Amniotic epithelial cell (primary cell): ENCODE measurements at places on chromosomes 7 and 10.

DNA sequence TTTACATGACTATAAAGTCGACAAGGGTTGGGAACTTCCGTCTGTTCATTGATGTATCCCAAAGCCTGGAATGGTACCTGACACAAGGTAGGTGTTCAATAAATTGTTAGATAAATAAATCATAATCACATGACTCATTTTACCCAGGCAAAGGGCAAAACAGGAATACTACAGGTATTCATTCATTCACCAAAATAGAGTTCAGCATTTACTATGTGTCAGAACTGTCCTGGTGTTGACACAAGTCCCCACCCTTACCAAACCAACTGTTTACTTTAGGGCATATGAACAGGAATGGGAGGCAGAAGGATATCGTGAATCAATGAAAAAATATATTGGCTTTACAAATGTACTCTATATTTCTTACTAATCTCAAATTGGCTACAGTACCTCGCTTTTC, 666 bp upstream of the YAE1 start:
- no peak for DNase-seq

DNA sequence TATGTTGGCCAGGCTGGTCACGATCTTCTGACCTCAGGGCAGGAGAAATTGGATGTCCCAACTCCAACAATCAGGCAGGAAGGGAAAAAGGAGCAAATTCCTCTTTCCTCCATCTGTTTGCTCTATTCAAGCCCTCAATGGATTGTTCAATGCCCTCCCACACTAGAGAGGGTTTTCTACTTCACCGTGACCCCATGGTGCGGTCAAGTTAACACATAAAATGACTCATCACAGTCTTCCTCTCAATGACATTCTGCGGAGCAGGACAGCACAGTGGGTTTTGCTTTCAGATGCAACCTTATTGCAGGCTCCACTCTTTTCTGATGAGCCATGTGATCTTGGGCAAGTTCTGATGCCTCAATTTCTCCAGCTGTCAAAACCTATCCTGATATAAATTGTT, 364.9 kb downstream of the ANKRD30A start:
- no peak for DNase-seq

DNA sequence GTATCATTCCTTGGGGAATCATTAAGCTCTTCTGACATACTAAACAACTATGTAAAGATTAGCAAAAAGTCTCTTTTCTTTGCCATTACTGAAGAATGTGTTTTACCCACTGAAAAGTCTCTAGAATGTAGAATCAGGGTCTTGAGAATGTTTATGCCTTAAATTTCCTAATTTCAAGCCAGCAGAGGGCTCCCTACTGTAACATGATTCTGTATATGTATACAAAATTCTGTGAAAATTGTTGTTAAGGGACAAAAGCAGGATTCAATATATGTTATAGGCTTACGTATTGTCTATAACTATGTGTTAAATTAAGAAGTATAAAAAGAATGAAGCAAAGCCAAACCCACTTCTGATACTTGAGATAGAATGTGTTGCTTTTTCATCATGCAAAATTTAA, 296.9 kb upstream of the DGKB start:
- peak; percentile 11 for DNase-seq

DNA sequence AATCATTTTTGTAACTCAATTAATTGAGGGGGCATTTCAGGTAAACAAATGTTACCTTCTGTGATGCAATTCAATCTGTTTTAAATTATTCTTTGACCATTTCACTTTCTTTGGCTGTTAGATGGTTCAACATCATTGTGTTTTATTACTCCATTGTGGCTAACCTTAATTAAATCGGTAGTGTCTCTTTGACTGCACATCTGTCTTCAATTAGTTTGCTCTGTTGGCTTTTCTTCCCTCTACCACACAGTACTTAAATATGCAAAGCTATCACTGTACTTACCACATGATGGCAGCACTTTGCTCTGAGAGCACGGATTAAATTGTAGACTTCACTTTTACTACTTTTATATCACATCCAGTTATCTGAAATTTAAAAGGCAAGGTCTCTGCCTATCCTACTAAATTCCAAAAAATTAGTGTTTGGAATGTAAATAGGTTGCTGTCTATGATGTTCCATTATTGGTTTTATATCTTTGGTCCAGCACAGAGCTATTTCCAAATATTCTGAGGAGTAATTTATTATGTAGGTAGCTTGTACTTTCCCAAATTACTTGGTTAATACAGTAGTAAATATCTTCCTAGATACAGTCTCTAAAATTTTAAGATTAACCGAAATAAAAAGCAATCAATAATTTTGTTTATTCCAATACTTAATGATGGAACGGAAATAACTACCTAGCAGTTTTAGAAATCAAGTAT, 352.0 kb downstream of the PCLO start:
- peak; percentile 50 for DNase-seq

GRCh38 chr10:30834153-30834552, 197.5 kb downstream of the ZNF438 start:
- DNase-seq = no peak

- DNase-seq = no peak
Observed at GRCh38 chr10:102605712-102606111, 38.6 kb upstream of the TRIM8 start.

GRCh38 chr10:130340816-130341215, 204.6 kb downstream of the GLRX3 start:
- no peak for DNase-seq

DNA sequence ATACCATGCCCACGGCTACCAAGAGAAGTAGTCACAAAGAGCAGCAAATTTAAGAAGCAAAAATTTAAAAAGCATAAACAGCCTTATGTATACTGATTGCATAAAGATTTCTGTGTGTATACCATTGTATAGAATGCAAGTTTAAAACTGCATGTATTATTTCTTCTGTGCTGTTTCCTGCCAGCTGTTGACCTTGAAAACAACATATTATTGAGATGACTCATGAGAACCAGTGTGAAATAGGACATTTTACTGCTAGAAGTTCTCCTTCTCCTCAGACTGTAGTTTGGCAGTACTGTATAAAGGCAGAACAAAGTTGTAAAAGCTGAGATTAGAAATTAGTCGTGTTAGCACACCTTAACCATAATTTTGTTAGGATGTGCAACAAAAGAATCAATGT, 42.3 kb upstream of the SGCE start:
- peak; percentile 86 for DNase-seq

- DNase-seq = no peak
Observed at GRCh38 chr10:77172086-77172485, 465.5 kb downstream of the KCNMA1 start.

GRCh38 chr7:13748998-13749397, 240.5 kb downstream of the ETV1 start:
- no peak for DNase-seq

- DNase-seq = no peak
Observed at GRCh38 chr7:143514487-143514886, 36.8 kb downstream of the TAS2R41 start.

GRCh38 chr7:90551036-90551435, 45.1 kb upstream of the CDK14 start:
- DNase-seq = no peak

GRCh38 chr10:109920016-109920415, 3.3 kb downstream of the XPNPEP1 start:
- DNase-seq = no peak

- DNase-seq = peak; percentile 73
Observed at GRCh38 chr10:4662576-4663161, 163.3 kb upstream of the AKR1E2 start.

DNA sequence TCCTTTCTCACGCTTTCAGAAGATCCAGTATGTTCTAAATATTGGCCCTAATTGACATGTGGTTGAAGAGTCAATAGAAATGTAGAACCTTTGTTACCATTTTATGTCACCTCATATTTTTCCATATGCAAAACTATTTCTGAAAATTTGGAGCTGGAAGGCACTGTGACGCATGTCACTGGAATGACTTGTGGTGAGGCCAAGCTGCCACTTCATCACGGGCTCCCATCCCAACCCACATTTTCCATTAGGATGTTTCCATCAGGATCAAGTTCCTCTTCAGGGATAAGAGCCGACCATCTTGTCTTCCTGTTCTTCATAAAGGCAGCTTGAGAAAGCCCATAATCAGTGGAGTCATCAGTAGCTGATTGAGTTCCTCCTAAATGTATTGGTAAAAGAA, 1241.7 kb downstream of the GATA3 start:
- DNase-seq = no peak

DNA sequence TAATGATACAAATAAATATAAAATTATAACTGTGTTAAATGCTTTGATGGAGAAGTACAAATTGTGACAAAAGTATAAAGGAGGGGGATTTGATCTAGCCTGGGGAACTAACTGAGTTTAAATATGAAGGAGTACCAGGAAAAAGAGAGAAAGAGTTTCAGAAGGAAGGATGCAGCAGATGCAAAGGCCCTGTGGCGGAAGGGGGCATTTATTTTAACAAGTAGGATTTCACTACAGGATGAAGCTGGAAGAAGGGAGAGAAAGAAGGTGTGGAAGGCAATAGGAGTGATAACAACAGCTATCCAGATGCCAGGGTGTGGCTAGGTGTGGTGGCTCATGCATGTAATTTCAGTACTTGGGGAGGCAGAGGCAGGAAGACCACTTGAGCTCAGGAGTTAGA, 55.8 kb downstream of the AKR1B1 start:
- no peak for DNase-seq

DNA sequence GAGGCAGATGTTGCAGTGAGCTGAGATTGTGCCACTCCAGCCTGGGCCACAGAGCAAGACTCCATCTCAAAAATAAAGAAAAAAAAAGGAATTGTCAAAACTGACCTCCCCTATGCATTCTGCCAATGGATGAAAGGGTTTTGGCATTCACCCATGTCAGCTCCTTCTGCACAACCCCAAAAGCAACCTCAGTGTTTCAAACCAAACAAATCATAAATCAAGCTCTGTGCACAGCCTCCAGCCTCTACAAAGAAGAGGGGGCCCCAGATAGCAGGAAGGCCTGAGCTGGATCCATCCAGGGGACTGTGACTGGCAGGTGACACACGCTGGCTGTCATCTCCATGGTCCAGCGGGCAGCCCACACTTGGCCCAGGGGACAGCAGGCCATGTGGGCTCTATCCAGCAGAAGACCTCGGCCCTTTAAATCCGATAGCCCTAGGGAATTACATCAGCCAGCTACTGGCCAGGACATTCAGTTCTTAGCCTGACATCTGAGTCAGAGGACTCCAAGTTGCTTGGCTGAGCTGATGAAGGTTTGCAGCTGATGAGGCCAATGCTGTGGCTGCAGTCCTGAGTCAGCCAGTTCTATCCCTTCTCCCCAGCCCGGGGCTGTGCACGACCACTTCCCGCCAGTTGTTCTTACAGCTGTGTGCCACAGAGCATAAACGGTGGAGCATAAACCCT, 52.0 kb upstream of the FIGNL1 start:
- DNase-seq = peak; percentile 98

DNA sequence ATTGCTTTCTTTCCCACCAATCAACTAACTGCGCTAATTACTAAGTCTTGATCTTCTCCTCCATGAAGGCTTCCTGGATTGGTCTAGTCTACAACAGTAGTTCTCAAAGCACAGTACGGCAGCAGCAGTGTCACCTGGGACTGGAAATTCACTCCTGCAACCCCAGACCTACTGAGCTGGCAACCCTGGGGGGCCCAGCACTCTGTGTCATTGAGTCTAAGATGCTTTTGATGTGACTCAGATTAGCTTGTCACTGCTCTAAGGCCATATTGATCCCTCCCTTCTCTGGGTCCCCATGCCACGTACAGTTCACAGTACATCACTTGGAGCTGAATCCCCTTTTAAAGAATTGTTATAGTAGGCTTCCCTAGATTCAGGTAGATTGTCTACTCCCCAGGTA, 65.7 kb upstream of the KMT2C start:
- DNase-seq = no peak

DNA sequence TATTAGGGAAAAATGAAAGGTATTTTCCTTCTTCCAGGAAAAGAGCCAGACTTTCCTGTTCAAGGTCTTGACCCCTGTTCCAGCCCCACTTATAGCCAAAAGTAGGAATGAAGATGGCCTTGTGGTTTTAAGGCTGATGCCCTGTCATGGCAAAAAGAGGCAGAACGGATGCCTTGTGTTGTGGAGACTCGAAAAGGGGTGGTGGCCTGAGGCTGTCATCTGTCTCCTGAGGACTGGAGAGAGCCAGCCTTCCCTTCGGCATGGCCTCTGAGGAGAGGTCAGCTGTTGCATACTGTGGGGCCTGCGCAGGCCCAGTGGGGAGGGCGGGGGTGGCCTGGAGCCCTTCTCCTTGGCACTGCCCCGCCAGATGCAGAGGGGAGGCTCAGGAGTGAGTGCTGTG, 166.0 kb upstream of the EEPD1 start:
- no peak for DNase-seq

DNA sequence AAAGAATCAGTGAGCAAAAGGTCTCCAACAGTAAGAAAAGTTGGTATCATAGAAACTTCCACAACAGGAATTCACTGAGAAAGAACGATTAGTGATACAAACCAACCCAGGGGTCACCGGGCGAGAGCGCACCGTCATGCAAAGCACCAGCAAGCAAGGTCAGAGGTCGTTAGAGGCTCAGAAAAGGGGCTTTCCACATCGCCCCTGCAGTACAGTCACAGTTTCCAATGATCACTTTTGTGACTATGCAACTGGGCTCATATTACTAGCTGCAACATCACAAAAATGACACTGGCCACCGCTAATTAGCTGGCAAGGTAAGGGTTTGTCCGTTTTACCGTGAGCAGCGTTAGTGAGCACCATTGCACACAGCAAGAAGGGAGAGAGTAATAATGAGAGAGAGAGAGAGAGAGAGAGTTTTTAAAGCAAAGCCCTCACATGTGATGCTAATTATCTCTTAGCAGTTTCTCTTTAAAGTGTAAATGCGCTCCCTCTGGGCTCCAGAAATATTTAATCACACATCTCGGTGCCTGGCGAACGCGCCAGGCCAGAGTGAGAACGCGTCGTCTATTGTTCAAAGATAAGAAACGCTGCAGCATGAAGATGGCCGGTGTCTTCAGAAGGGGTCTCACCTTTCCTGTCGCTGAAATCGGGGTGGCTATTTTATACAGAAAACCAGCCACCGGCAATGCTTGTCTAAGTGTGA, 237.5 kb downstream of the DNAJB6 start:
- no peak for DNase-seq

- DNase-seq = no peak
Observed at GRCh38 chr7:145951566-145951965, 165.0 kb upstream of the CNTNAP2 start.

- no peak for DNase-seq
Observed at GRCh38 chr7:29612596-29612995, 49.0 kb downstream of the PRR15 start.

DNA sequence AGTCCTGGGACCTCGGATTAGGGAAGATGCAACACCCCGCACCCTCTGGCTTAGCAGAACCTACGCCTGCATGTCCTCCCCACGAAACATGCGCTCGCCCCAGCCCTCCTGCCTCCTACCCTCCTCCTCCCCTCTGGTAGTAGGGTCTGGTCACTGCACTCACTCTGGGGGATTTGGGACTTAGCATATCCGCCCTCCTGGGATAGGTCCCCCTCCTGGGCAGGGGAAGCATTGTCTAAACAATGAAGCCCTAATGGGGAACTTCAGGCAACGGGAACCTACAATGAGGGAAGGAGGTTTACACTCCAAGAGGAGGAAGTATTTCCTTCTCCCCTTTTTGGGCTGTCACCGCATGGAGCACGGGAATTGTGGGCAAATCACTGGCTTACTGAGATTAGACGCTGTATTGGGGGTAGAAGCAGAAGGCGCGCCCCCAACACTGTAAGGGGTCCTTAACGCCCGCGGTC, 892 bp downstream of the CRHR2 start:
- DNase-seq = no peak

GRCh38 chr10:6713716-6714115, 133.6 kb upstream of the PRKCQ start:
- peak; percentile 47 for DNase-seq

GRCh38 chr7:48803250-48803649, 121.1 kb upstream of the CDC14C start:
- DNase-seq = no peak

- no peak for DNase-seq
Observed at GRCh38 chr10:84331091-84331490, 2.7 kb downstream of the CCSER2 start.
